ENCODE measurements at places on chromosomes 3 and 15.

- no peak for DNase-seq
Measured at GRCh38 chr15:25345943-25346342, 92.9 kb downstream of the UBE3A start.

DNA sequence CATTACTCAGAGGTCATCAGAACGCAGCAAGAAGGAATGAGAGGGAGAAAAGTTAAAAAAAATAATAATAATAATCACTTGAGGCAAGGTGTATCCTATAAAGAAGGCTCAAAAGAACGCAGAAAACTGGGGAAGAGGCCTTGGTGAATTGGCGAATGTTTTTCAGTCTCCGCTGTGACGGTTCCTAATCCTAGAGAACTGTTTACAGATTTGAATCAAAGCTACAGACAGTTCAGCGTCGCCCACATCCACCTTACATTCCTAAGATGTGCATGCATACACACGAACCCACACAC is 634 bp downstream of the ZMAT3 start:
- DNase-seq, result no peak

- no peak for DNase-seq
Measured at GRCh38 chr15:100940767-100941379, 21.7 kb downstream of the LRRK1 start.

GRCh38 chr3:167978071-167978470 is 117.7 kb downstream of the GOLIM4 start:
- no peak for DNase-seq

DNA sequence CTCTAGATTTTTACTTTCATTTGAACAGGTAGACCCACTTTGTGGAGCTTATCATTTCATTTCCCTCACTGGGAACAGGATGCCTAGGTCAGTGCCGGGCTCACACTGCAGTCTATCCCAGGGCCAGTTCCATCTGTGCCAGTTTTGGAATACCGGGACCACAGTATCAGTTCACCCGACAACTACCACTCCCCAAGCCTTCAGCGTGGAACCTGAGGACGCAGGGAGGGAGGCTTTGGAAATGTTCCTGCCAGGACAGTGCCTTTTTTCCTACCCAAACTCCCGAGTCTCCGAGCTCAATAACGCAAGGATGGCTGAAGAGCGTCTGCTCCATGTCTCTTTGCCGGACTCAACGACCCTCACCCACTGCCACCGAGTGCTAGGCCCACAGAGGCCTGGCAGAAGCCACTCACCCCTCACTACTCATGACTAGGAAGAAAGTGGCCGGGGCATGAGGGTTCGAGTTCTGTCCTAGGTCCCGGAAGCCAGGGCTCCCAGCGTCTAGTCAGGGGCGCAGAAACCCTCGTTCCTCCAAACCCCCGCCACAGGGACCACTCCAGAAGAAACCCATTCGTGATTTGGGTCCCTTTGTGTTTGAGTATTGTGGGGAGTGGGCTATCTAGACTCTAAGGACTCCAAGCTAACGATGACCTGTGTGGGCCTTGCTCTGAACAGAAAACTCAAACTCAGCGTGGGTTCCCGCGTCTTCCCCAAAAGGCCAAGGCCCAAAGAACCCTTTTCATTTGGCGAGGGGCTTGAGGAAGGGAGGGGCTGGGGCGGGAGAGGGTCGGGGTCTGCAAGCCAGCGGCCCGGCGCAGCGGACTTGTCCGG is 11.4 kb downstream of the ZIC1 start:
- no peak for DNase-seq

DNA sequence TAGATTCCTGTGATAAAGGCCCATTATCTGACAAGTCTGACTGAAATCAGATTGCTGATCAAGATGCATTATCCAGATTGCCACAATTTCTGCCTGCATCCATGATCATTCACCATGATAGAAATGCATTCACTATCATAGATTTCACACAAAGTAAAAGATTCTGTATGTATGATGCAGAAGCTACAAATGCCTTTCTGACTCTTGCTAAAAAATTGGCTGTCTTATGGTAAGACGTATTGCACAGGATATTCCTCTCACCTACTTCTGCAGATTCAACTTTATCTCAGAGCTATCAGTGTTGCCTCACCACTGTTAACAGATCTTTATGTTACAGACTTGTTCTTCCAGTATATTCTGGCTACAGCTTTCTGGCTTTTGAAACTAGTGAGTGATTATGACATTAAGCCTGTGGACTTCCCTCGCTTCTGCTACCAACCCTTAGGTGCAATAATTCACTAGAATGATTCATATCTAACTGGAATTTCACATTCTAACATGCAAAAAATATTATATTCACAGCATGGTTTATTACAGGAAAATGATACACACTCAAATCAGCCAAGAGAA is 955.3 kb downstream of the EPHA3 start:
- no peak for DNase-seq
